ENCODE measurements at places on chromosomes 16 and 17.
A peak's percentile ranks its signal among the peaks of the same experiment; 100 is the strongest.

- DNase-seq: no peak
Measured at GRCh38 chr17:47276868-47277267, 23.2 kb downstream of the ITGB3 start.

DNA sequence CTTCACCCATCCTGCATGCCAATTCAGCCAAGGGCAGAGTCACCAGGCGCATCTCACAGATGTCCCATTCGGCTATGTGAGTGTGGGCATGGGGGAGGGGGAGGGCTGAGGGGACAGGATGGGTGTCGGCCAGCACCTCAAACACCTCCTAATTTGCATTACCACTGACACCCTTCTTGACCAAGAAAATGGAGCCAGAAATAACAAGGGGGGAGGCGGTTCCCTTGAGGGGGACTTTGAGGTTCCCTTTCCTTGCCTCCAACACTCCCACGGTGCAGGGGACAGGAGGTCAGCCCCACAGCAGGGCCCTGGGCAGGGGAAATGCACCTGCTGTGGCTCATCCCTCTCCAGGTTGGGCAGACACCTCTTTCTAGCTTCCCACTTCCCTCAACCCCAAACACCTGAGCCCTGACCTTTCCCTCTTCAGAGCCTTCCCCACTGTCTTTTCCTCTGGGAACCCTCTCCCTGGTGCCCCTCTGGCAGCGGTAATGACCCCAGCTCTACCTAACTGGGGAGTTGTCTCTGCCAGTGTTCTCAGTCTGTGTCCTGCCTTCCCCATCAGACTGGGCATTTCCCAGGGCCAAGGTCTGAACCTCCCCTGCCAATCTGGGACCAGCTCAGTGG lies 18.2 kb upstream of the TBX21 start:
- peak; percentile 48 for DNase-seq

GRCh38 chr16:10356870-10357842 lies 28.7 kb upstream of the ATF7IP2 start:
- DNase-seq: no peak

GRCh38 chr17:18315961-18316360 lies 868 bp downstream of the SMCR8 start:
- DNase-seq: no peak

GRCh38 chr16:70665806-70666735 lies 19.7 kb downstream of the IL34 start:
- no peak for DNase-seq

DNA sequence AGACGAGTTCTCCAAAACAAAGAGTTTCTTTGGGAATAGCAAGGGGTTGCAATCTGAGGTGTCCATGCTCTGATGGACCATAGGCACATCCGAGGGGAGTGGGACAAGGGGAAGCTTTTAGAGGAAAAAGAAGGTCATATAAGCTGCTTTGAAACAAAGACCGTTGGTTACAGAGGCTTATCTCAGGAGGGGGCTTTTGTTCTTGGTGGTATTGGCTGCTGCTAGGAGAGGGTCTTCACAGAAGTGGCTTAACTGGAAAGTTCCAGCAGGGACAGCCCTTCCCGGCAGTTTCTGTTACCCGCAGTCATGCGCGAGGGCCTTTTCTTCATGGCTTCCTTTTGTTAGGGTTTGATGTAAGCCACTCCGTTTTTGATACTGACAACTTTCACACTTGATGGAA lies 76.0 kb downstream of the RAP1GAP2 start:
- no peak for DNase-seq

DNA sequence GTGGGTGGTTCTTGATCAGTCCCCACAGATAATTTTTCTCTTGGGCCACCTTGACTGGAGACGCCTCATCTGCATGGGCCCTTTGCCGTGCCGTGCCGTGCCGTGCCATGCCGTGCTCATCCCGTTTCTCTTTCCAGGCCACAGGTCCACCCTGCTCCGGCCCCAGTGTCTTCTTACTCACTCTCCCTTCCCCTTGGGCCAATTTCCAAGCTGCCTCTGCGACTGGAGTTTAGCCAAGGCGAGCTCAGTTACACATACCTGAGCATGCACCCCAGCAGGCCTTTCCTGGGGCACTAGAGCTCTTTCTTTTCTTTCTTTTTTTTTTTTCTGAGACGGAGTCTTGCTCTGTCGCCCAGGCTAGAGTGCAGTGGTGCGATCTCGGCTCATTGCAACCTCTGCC lies 40.5 kb upstream of the MGAT5B start:
- DNase-seq: no peak

GRCh38 chr17:75591722-75592302 lies 4.2 kb downstream of the MYO15B start:
- DNase-seq: no peak

DNA sequence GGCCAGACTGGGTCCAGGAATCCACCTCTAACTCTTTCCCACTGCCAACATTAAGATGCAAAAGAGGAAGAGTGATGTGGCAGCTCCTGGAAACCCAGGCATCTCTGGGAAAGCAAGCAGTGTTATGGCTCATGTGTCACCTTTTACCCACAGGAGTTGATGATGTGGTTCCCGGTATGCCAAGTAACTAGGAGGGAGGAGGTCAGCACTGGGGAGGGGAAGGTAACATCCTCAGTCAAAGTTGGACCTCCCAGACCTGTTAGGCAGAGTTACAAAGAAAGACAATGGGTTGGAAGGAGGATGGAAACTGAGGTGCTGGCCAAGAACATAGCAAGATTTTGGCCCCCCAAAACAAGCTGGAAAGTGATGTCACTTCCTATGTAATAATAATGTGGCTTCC lies 11.4 kb downstream of the KRABD2 start:
- DNase-seq: no peak

DNA sequence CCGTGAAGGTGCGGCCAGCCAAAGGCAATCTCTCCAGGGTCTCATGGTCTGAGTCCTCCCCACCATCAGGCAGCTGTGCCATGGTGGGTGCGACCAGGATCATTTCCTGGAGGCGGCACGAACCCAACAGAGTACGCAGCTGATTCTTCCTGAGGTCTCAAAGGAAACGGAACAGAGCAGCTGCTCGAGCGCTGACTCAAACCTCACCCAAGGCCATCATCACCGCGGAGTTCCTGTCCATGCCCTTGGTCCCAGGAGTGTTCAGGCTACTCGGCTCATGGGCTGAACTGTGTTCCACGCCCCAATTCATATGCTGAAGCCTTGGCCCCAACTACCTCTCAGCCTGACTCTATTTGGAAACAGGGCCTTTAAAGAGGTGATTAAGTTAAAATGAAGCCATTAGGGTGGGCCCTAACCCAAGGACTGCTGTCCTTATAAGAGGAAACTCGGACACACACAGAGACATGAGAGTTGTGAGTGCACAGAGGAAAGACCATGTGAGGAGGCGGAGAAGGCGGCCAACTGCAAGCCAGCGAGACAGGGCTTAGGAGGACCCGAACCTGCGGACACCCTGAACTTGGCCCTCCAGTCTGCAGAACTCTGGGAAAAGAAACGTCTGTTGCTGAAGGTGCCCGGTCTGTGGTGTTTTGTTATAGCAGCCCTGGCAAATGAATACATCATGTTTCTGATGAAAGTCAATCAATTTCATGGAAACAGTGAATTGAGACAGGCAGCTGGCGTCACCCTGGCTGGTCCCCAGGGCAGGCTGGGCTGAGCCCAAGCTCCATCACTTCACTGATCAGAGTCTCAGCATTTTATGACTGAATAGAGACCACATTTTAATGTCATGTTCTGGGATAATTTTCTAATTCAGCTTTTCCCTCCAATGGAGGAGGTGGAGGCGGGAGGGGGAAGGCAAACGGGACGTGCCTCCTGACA lies 13.7 kb downstream of the MXRA7 start:
- no peak for DNase-seq

DNA sequence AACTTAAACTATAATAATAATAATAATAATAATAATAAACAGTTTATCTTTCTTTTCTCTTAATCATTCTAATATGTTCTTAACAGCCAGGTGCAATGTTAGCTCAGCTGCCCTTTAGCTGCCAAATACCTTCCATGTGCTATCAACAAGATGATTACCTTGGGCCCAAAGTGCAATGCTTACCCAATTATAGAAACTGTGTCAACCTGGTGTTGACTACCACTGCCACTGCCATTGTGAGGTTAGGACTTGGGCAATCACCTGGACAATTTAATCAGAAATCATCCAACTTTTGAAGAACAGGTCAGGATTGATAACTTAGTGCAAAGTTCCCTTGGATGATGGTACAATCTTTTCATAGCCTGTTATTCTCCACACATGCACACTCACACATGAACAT lies 371.8 kb upstream of the SALL1 start:
- DNase-seq: no peak

GRCh38 chr17:968812-969730 lies 10.5 kb downstream of the NXN start:
- DNase-seq: no peak

DNA sequence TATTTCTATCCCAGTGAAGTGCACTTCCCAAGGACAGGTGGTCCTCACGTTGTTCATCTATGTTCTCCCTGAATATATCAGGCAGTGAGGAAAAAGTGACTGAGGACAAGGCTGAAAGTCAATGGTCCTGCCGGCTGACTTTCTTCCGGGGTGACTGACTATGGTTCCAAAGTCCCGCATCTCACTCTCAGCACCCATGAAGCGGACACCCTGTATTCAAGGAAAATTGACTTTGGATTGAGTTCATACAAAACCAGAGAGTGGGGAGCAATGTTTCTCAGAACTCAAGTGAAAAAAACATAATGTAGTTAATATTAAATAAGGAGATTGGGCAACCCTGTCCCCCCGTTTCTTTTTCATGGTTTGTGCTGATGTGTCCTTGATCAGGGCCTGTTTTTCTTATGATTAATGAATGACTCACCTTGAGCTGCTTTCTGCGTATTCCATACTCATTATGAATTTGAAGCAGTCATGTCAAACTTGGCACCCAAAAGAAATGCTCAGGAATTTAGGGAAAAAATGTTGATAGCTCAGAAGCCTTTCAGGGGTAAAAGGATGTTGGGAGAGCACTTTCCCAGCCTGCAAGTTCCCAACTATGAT lies 184.0 kb downstream of the CYLD start:
- no peak for DNase-seq

- DNase-seq: no peak
Measured at GRCh38 chr16:27410761-27411160, 8.8 kb downstream of the IL21R start.

GRCh38 chr16:12082226-12082887 lies 105.8 kb downstream of the SNX29 start:
- no peak for DNase-seq

GRCh38 chr16:2686912-2687507 lies 4.7 kb downstream of the KCTD5 start:
- peak; percentile 64 for DNase-seq

- no peak for DNase-seq
Measured at GRCh38 chr17:12566291-12566690, 99.4 kb upstream of the MYOCD start.

GRCh38 chr17:11412654-11413053 lies 171.6 kb downstream of the SHISA6 start:
- DNase-seq: no peak

DNA sequence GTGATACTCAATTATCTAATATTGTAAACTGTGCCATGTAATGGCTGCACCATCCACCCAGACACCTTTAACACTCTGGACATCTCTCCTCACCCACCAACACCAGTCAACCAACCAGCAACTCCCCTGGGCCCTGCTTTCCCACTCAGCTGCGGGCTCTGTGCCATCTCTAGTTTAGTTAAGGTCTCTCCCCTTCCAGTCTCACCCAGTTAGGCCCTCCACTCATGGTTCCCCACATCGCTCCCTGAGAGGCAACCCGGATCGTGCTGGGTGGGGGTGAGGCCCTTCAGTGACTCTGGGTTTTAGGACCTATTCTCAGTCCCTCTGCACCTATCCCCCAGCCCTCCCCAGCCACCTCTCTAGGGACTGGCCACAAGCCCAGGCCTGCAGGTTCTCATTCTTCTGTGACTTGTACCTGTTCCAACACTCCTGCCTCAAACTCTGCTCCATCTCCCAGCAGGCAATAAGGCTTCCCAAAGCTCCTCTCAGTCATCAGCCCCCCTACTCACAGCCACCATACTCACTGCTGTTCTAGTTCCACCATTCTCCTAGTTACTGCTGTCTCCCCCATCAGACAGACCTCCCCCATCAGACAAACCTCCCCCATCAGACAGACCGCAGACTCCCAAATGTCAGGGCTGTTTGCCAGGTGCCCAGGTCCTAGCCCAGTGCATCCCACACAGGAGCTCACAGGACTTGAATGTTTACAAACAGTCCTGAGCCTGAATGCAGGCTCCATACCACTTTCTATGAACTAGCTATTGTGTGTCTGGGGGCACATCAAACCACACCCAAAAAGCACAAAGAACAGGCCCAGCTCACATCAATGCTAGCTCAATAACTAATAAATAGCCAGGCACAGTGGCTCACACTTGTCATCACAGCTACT lies 2.6 kb downstream of the TK2 start:
- DNase-seq: no peak

GRCh38 chr17:50835301-50836234 lies at the start of gene WFIKKN2:
Gene WFIKKN2, plus strand, starts transcription at chr17:50835586. Its CDS starts 352 bp downstream, at chr17:50835938.
- no peak for DNase-seq

DNA sequence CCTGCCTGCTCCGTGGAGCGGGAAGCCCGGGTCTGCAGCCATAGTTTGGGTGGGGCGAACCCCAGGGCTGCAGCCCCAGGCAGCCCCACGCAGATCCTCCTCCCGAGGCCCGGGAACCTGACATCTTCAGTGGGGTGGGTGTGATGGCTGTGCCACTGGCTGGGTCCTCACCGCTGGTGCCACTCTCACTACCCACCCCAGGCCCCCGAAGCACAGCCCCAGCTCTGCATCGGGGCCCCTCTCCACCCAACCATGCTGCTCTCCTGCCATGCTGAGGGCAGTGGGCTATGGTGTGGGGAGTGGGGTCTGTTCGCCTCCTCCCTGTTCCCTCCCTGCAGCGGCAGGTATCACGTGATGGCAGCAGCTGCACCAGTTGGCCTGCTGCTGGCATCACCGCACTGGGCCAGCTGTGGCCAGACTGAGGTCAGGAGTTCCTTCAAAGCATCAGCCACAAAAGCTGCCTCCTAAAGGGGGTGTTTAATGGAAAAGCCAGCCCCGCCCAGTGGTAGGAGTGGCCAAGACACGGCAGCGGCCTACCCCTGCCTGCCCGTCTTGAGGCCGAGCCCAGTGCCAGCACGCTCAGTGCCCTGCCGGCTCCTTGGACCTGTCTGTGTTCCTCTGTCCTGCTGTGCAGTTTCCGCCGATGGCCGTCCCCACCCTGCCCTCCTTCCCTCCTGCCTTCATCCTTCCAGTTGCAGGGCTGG lies 10.8 kb downstream of the KCTD5 start:
- no peak for DNase-seq

DNA sequence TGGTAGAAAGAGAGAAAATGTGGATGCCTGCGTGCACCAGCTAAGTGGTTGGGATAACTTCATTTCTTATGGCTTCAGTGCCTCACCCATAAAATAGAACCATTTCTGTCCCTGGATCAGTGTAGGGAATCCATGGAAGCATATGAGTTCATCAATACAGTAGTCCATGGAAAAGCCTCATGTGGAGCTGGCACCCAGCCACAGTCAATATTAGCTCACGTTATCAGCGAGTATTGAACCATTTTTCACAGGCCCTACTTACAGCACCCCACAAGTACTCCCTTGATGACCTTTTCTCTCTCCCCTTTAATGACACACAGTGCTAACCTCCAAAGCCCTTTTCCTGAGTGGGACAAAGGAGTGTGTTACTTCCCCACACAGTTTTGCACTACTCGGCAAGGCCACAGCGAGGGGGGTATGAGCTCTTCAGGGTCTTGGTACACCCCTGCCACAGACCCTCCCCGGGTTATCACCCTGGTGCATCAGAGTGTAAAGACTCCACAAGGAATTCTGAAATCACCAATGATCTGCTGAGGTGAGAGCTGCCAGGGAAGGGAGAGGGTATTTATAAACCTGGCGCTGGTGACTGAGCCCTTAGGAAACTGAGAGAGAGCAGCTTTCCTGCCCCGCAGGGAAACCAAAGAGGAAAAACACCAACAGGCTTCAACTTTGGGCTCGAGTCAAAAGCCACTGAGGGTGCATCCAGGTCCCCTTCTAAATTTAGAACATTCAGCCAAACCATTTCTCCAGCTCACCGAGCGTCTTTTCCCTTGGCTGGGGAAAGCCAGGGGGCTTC lies 36.9 kb downstream of the DYNLRB2 start:
- DNase-seq: no peak

Data from CD4-positive, alpha-beta T cell treated with Interleukin-15 for 1 hour (primary cell).